Adipocyte (in vitro differentiated cells): ENCODE measurements at places on chromosomes 6 and 20.

- DNase-seq: no peak
Observed at GRCh38 chr20:23287354-23288190, 63.0 kb upstream of the NXT1 start.

GRCh38 chr6:138455746-138456400, 43.4 kb downstream of the NHSL1 start:
- DNase-seq: peak; percentile 31

DNA sequence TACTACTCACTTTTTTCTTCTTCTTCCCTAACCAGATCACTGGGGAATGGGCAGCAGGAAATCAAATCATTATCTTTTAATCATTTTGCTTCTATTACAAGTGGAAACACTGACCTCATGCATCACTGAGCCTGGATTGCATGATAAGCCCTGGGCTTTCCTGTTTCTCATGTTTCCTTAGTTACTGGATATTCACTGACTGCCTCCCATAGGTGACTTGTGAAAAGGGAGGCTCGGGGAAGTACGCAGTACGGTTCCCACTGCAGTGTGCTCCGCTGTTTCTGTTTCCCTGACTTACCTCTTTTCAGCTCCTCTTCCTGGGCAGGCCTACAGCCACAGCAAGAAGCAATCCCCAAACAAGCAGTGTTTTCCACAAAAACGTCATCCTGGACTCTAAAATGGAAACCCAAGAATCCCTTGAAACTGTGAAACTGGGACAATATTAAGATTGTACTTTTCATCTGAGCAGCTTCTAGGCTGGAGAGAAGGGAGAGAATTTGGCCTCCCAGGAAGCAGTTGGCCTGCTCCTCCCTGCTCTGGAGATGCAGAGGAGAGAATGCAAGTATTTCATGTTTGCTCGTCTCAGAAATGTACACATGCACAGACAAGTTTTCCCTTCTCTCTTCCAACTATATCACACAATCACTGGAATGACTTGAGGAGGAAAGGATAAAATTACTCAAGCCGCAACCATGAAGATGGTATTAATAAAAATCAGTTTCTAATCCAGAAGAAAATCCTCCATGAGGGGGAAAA, 13.1 kb downstream of the BTNL2 start:
- DNase-seq: peak; percentile 7

- DNase-seq: peak; percentile 57
Observed at GRCh38 chr6:14711056-14711703, 534.7 kb upstream of the JARID2 start.

GRCh38 chr6:166786704-166787293, 159.7 kb upstream of the RPS6KA2 start:
- DNase-seq: peak; percentile 90

- no peak for DNase-seq
Observed at GRCh38 chr6:51166914-51167313, 348.2 kb downstream of the TFAP2B start.

DNA sequence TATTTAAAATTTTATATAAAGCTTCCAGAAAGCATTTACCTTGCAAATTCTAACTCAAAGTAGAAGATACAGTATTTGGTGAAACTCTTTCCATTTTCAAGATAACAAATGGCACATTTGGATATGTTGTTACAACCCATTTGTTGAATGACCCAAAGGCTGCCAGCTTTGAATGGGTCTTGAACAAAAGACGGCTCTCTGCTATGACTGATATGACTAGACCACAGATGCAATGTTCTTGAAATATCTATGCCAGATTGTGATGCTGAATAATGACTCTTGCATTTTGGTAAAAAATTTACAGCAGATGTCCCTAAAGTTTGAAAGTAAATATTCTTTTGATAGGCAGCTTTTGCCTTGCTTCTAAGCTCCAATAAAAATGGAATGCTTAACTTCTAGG, 99.6 kb downstream of the HTR1B start:
- no peak for DNase-seq

GRCh38 chr20:63935447-63935846, 20.8 kb downstream of the UCKL1 start:
- no peak for DNase-seq

GRCh38 chr6:132651062-132651461, 7.9 kb downstream of the TAAR1 start:
- no peak for DNase-seq

DNA sequence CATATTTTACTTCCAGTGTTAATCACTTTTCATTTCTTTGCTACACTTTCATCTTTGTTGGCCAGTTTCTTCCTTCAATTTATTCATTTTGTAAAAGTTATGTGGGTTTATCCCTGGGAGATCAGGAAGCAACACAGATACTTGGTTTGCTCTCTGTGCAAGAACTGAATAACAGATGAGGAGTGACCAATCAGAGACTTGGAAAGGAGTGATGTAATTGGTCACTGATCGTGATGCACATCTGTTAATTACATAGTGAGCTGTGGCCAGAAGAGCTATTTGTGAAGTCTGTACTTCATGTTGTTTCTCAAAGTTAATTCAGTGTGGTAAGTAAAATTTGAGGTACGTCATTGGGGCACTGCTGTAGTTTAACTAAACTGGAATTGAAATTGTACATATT, 21.3 kb downstream of the ANKRD6 start:
- no peak for DNase-seq

- no peak for DNase-seq
Observed at GRCh38 chr6:101776919-101777350, 383.4 kb downstream of the GRIK2 start.

DNA sequence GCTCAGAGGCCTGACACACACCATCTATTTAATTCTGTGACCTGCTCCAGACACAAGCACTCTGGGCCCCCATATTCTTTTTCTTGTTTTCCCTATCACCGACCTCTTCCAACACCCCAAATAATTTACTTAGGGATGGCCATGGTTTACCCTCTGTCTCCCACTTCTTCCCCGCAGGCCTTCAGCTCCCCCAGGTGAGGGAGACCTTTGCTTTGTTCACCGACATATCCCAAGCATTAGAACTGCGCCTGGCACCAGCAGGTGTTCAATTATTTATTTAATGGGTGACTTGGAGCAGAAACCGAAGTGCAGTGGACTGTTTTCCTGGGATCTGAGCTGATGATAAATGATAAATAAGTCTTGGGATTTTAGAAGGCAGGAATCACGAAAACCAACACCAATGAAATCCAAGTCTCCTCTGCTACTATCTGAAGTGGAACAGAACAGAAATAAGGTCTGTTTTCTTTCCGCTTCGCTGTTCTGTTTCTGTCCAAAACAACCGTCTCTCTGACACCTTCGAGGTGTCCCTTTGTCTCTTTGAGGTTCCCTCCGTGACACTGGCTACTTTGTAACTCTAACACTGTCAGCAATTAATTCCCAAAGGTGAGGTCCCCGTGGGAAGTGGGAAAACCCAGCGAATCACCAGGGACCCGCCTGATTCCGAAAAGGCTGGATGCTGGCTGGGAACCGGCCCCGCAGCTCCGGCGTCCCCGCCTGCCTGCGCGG, 1.1 kb upstream of the RIN2 start:
- no peak for DNase-seq

DNA sequence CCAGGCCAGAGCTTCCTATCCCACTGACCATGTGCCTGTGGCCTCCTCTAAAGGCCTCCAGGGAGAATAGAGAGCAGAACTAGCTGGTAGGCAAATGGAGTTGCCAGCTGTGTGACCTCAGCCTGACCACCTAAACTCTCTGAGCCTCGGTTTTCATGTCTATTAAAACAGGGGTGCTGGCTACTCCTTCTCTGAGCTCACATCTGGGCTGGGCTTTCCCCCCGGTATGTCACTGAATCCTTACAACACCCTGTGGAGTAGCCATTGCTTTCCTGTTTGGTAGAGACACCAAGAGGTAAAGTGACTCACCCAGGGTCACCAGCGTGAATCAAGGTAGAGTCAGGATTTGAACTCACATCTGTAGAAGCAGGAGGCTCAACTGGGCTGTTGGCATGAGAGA, 132.1 kb downstream of the JPH2 start:
- no peak for DNase-seq

GRCh38 chr20:21518292-21518991, 4.6 kb upstream of the NKX2-2 start:
- no peak for DNase-seq

DNA sequence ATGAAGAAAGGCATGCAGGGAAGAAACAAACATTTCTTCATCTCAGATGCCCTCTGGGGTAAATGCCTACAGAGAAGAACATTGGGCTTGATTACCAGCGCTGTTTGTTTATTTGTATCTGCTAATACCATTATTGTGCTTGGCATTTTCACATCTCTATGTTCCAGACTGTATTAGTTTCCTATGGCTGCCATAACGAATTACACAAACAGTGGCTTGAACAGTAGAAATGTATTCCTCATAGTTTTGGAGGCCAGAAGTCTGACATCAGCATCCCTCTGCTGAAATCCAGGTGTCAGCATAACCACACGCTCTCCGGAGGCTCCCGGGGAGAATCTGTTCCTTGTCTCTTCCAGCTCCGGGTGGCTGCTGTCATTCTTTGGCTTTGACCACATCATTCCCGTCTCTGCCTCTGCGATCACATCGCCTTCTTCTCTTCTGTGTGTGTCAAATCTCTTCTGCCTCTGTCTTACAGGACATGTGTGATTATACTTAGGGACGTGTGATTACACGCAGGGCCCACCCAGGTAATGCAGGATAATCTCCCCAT, 241.6 kb upstream of the SUPT3H start:
- DNase-seq: peak; percentile 18

- DNase-seq: no peak
Observed at GRCh38 chr20:20365480-20366161, 2.3 kb upstream of the INSM1 start.

GRCh38 chr6:163449076-163449475, 34.6 kb downstream of the QKI start:
- DNase-seq: peak; percentile 31

- DNase-seq: peak; percentile 57
Observed at GRCh38 chr6:170295510-170296422, 4.9 kb upstream of the DLL1 start.

- no peak for DNase-seq
Observed at GRCh38 chr6:3417473-3417872, 39.4 kb downstream of the SLC22A23 start.

DNA sequence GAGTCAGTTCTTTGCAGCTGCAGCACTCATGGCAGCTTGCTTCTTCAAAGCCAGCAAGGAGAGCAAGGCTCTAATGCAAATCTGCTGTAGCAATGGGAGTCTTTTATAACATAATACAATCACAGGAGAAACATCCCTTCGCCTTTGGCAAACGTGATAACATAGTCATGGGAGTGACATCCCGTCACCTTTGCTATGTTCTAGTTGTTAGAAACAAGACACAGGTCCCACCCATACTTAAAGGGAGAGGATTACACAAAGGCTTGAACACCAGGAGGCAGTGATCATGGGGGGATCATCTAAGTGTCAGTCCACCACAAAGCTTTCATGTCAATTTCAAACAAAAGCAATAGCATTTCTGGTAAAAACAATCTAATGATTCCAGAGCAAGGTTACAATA, 40.1 kb upstream of the PHACTR2 start:
- no peak for DNase-seq

GRCh38 chr6:163201855-163202254, 212.7 kb upstream of the QKI start:
- DNase-seq: no peak

GRCh38 chr20:848193-848592, 14.7 kb downstream of the FAM110A start:
- no peak for DNase-seq

DNA sequence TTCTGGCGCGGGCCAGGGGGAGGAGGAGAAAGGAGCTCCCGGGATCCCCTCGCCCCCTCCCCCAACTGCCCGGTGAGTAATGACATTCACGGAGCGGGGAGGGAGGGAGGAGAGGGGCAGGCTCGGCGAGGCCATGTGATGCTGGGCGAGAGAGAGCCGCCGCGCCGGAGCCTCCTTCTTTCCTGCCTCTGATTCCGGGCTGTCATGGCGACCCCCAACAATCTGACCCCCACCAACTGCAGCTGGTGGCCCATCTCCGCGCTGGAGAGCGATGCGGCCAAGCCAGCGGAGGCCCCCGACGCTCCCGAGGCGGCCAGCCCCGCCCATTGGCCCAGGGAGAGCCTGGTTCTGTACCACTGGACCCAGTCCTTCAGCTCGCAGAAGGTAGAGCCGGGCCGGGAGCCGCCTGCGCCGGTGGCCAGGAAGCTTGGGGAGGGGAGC, at the start of gene GDAP1L1:
TSS of gene GDAP1L1 (plus strand) at position 178 of the 441 bp plus-strand sequence. CDS start at position 205, 27 bp downstream.
- DNase-seq: peak; percentile 15

GRCh38 chr20:5865604-5866003, 84.7 kb downstream of the TRMT6 start:
- no peak for DNase-seq

DNA sequence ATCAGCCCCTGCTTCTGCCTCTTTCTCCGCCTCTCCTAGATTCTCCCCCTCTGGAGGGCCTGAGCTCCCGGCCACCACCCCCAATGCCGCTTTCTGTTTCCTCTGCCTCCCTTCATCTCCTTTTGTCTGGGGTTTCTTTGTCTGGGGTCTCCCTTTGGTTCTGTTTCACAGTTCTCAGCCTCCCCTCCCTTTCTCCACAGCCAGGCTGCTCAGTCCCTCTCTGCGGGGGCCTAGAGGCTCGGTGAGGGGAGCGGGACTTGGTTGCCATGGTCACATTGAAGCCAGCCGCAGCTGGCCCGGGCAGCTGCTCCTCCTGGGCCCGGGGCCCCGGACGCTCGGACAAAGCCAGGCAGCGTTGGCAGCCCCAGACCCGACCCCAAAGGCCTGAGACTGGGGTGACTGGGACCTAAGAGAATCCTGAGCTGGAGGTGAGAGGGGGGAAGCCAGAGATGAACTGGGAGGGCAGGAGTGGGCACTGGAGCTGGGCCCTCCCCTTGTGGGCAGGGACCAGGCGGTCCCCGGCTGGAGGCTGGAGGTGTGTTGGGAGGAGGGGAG, 3.5 kb upstream of the DDR1 start:
- DNase-seq: no peak

DNA sequence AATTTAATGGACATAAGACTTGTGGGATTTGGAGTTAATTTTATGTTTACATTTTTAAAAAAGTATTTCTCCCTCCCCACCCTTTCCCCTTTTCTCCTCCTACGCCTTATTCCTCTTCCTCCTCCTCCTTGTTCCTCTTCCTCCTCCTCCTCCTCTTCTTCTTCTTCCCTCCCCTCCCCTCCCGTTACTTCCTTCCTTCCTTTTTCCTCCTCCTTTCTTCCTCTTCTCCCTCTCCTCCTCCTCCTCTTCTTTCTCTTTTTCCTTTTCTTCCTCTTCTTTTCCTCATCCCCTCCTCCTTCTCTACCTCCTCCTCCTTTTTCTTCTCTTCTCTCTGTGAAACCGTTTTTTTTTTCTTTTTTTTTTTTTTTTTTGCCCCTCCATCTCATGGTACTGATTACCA, 139.6 kb downstream of the EYA4 start:
- no peak for DNase-seq

GRCh38 chr20:32325706-32326503, 32.2 kb upstream of the ASXL1 start:
- DNase-seq: peak; percentile 61

- no peak for DNase-seq
Observed at GRCh38 chr6:43034190-43034525, 12.7 kb downstream of the RRP36 start.

DNA sequence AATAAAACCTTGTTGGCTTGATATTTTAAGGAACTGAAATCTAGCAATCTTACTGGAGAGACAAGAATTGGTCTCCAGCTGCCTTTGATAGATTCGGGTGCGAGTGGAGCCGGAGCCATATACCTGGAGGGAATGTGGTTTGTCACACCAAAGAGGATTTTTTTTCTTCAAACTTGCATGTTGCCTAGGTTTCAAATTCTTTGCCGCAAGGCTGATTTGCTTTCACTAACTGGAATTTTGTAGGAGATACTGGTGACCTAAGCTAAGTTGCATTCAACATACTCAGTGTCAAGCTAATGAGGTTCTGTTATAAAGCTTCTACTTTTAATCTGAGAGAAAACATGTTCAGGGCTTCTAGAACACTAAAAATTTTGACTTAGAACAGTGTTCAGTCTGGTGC, 39.7 kb upstream of the ASIP start:
- no peak for DNase-seq

- DNase-seq: no peak
Observed at GRCh38 chr6:139448998-139449610, 74.7 kb upstream of the CITED2 start.
